Activated CD4-positive, CD25-positive, alpha-beta regulatory T cell treated with anti-CD3 and anti-CD28 coated beads, Interleukin-2, amount 50 U/mL, for 16 hours (primary cell): ENCODE measurements at places on chromosomes 13 and 19.

GRCh38 chr13:26756961-26757360 is 3.6 kb downstream of the GPR12 start:
- DNase-seq: no peak

- no peak for DNase-seq
These were observed 989 bp upstream of the SSC5D start for GRCh38 chr19:55486971-55487923.

DNA sequence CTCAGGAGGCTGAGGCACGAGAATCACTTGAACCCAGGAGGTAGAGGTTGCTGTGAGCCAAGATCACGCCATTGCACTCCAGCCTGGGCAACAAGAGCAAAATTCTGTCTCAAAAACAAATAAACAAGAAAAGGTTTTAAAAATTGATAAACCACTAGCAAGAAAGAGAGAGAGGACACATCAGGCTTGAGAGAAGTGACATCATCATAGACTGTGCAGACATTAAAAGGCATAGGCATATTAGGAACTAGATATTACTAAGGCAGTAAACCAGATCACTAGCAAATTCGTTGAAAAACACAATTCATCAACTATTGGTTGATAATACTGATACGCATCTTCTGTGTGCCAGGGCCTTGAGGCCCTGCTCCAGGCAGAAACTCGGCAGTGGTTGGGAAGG is 7.7 kb downstream of the A1BG start:
- DNase-seq: no peak

- no peak for DNase-seq
These were observed 484.6 kb downstream of the ZNF536 start for GRCh38 chr19:30856786-30857185.

DNA sequence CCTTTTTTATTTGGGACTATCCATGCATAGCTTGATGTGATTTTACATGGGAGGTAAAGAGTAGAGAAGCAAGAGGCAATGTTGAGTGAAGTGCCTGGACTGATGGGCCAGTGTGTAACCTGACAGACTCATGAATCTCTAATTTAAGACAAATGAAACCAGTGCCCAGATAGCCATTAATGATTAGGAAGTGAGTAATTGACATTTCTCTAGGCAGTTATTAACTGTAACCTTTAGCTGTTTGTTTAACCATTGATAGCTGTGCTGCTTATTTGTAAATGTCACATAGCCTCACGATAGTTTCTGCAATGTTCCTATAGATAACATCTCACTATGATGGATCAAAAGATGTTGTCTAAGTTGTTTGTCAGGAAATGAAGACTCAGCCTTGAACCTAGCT is 1047.5 kb upstream of the SPRY2 start:
- no peak for DNase-seq

GRCh38 chr19:1259206-1259875 is 9.8 kb upstream of the CIRBP start:
- DNase-seq: no peak

DNA sequence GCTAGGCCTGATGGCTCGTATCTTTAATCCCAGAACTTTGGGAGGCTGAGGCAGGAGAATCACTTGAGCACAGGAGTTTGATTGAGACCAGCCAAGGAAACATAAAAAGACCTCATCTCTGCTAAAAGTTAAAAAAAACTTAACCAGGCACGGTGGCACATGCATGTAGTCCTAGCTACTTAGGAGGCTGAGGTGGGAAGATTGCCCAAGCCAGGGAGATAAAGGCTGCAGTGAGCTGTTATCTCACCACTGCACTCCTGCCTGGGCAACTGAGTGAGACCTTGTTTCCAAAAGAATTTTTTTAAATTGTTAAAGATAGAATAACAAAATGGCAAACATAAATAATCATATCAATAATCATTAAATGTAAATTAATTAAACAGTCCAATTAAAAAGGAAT is 365.8 kb downstream of the MTUS2 start:
- no peak for DNase-seq

GRCh38 chr19:55160128-55160985 is 2.8 kb upstream of the TNNI3 start:
- DNase-seq: peak; percentile 63

GRCh38 chr13:76745261-76746200 is 140.7 kb downstream of the KCTD12 start:
- no peak for DNase-seq

DNA sequence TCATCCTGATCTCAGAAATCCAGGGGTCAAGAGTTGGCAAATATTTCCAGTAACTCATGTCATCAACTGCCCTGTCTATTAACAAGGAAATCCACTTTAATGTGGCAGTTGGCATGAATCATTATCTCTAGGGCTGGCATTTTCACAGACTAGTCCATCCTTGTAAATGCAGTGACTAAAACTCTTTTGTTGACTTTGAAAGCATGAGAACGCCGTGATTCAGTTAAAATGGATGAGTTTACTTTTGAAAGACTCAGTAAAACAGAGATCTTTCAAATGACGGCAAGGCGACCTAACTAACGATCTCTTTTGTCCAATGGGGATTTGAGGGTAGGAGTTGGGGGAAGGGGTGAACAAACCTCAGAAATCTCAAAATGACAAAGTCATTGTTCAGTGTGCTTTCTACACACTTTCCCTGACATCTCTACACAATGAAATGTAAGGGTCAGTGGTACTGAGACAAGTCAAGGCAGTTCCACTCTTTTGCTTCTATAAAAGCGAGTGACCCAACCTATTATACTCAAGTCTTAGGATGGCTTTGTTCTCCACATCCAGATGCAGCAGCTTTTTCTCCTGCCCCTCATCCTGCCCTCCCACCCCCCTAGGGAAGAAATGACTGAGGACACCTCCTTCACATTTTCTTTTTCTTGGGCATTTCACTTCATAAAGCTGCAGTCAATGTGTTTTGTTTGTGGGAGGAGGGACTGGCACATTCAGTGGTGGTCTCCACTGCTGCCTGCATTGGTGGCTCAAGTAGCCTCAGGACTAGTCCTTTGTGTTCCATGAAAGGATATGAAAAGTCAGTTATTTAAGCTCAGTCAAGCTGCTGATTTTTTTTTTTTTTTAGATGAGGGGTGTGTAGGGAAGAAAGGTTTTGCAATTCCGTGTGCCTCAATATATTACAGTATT is 200.5 kb downstream of the ABCC4 start:
- no peak for DNase-seq

DNA sequence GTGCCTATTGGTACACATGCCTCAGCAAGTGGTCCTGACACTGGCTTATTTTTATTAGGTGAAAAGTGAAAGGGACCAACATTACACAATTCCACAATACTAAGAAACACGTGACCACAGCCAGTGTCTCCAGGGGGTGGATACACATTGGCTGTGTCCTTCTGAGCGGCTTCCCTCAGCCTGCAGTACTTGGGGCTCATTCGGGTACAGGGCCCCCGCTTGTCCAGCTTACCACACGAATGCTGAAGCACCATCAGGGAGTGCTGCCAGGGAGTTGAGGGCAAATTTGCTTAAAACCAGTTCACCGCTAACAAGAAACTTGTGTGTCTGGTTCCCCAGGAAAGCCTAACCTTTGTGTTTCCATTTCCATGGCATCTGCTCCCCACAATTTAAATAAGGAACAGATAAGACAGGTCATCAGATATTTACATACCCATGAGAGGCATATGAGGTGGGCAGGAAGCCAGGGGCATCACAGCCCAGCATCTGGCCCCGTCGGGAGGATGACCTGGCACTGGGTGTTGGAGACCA is 23.3 kb downstream of the PBX4 start:
- no peak for DNase-seq

DNA sequence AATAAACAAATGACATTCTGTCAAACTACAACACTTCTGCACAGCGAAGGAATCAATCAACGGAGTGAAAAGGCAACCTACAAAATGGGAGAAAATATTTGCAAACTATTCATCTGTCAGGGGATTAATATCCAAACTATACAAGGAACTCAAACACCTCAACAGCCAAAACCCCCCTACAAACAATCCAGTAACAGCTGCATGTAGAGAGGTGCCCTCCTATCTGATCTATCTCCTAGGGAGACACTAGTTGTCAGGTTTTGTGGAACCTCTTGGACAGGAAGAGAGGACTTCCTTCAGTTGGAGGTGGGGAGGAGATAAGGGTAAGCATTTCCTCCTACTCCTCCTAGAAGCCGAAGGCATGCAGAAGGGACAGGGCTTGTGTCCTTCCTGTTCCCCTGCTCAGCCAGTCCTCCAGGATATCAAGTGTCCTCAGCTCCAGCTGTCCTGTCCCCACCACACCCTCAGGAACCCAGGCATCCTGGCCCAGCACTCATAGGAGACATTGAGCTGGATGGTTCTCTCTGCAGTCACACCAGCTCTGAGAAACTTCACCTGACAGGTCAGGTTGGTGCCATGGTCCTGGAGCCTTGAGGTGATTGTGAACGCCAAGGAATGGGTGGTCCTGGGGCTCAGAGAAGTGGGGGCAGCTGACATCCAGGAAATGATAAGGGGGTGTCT is 9.8 kb upstream of the SIGLEC8 start:
- DNase-seq: no peak

GRCh38 chr13:26867451-26868091 is 107.0 kb upstream of the GPR12 start:
- DNase-seq: no peak

DNA sequence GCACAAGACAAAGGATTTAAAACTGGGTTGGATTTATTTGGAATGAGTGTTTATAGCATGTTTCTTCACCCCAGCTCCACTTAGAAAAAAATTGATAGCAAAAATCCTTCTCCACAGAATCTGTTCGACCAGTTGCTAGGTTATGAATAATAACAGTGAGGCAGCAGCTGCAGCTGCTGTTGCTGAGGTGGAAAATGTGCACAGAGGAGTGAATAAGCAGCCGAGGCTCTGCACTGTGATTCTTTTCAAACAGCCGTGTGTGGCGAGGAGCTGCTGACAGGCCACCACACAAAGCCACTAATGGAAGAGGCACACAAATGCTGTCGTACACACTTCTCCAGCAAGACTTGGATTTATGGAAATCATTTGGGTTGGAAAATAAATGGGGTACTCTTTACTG is 6.4 kb upstream of the RASL11A start:
- DNase-seq: no peak
